ENCODE measurements at places on chromosomes 12 and 14. TPM values are rescaled to one million over a fixed set of nuclear protein-coding genes. Genes with fewer than 3 reads are reported as not detected.

The KRT6C gene
- not detected for total RNA-seq

The ZDHHC22 gene
- total RNA-seq, result 12.0 TPM

The KRT77 gene
- not detected for total RNA-seq

The WNT5B gene
- total RNA-seq, result 7.5 TPM

DNA sequence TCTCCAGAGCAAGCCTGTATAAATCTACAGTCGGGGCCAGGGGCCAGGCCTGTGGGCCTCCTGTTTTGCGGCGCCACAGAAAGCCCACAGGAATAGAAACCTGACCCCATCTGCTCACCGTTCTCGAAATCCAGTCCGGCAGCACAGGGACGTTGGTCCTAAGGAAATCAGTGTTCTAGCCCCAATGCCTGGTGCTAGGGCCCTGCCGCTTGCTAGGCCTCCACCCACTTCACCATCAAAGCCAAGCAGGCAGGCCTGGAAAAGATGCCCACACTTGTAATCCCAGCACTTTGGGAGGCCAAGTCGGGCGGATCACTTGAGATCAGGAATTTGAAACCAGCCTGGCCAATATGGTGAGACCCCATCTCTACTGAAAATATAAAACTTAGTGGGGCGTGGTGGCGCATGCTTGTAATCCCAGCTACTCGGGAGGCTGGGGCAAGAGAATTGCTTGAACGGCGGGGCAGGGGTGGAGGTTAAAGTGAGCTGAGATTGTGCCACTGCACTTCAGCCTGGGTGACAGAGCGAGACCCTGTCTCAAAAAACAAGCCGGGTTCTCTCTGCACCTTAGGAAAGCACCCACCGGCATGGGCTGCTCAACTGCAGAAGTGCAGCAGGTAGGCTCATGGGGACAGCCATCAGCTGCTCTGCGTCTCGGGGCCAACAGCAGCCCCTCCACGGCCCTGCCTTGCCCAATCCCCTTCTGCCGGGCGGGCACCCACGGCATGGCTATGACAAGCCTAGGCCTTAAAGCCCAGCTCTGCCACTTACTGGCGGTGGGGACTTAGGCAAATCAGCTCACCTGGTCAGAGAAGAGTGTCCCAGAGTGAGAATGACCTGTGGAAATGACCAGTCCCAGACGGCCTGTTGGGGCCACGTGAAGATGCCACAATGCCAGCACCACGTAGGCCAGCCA is 47.4 kb downstream of the VWF start:
- DNase-seq, result no peak
- no peak overlapping the region for H3K27ac ChIP-seq
- H3K4me1 ChIP-seq, result peaks cover 22% of the 10 kb centered on the region
- H3K27me3 ChIP-seq, result peaks cover 9% of the 10 kb centered on the region
- H3K36me3 ChIP-seq, result peaks cover 5% of the 10 kb centered on the region

DNA sequence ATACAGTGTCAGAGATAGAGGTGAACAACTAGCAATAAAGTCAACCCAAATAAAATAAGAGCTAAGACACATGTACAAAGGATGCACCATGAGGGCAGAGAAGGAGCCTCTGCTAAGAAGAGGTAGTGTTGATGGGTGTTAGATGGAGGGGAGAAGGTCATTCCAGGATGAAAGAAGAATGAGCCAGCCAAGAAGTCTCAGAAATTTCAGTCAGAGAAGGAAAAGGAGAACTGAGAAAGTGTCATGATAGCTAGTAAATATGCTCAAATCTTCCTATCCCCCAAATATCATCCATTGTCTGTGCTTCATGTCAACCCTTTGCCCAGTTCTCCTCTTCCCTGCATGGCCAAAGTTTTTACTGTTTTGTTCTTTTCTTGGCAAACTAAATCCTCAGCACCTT is 225.2 kb upstream of the BTG1 start:
- H3K36me3 ChIP-seq, result no peaks in the 10 kb centered on the region
- no peaks in the 10 kb centered on the region for H3K27me3 ChIP-seq
- H3K4me1 ChIP-seq, result no peaks in the 10 kb centered on the region
- no peak for DNase-seq

DNA sequence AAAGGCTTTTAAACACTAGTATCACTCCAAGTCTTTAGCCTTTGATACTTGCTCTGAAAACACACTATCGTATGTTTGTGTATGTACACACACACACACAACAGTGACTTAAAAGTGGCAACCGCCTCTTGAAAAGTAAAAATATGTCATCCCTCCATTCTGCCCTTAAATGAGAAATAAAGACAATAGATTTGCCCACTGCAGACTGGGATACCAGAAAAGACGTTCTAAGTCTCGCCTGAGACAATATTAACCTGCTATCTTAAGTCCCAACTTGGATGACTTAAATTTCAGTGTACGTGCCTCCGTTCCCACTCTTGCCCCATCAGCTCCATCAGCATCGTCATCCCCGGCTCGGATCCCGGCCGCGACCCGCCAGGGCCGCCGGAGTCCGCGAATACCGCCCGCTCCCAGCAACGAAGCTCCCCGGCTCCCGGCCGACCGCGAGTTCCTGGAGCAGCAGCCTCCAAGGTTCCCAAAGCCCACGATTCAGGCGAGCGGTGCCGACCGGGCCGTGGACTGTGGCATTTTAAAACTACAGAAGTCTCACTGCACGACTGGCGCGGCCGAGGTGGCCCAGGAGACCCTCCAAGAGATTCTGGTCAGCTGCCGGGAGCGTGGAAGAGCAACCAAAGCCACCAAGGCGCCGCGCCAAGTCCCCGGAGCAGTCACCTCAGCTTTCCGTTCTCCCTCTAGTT is 2.8 kb upstream of the ARID2 start:
- peak overlapping the region; percentile 99 for H3K4me3 ChIP-seq
- DNase-seq, result peak; percentile 62
- H3K27ac ChIP-seq, result peak overlapping the region; percentile 99

- no peak overlapping the region for H3K27ac ChIP-seq
- H3K27me3 ChIP-seq, result peaks cover 1% of the 10 kb centered on the region
- H3K4me3 ChIP-seq, result no peak overlapping the region
- DNase-seq, result no peak
- peaks cover 10% of the 10 kb centered on the region for H3K36me3 ChIP-seq
- H3K4me1 ChIP-seq, result peaks cover 11% of the 10 kb centered on the region
Measured at GRCh38 chr12:68743356-68743755, 2.6 kb upstream of the SLC35E3 start.

- H3K27ac ChIP-seq, result no peak overlapping the region
- peaks cover 16% of the 10 kb centered on the region for H3K27me3 ChIP-seq
- H3K4me3 ChIP-seq, result peak overlapping the region; percentile 37
- H3K36me3 ChIP-seq, result peaks cover 5% of the 10 kb centered on the region
- peaks cover 38% of the 10 kb centered on the region for H3K4me1 ChIP-seq
Measured at GRCh38 chr12:6957741-6958608, 6.8 kb downstream of the PTPN6 start.

- H3K4me3 ChIP-seq, result no peak overlapping the region
- DNase-seq, result no peak
Measured at GRCh38 chr12:76216585-76217472, 131.4 kb downstream of the BBS10 start.

DNA sequence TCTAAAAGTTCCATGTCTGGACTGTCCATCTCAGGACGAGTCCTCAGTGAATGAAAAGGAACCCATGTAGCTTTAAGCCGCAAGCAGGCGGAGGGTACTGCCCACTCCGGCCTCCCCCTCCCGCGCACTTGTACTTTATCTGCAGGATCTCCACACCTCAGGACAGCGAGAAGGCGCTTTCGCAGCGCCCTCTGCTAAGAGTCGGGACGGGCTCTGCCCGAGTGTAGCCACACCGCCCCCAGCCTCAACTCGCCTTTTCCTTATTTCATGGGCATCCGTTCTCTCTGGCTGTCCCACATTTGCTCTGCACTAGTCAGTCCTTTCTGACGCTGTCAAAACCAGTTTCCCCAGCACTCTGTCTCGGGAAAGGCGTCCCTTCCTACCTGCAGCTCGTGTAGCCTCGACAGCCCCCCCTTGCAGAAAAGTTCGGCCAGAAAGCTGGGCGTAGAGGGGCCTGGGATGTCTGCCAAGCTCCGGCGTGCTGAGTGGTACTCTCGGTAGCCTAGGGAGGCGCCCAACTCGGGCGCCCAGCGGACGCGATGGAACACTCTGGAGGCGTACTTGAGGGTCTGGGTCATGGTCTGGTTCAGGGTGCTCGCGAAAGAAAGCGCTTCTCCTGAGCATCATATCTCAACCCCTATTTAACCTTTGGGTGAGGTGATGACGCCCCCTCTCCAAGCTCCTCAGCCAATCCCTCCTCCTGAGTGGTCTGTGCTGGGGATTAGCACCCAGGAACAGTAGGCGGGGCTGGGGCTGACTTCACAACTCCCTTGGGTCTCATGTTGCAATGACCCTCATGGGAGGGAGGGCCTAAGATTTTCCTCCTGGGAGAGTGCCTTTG is at the start of gene CYP27B1:
Gene CYP27B1, minus strand, starts transcription at position 615 of the 841 bp plus-strand sequence. Its CDS starts 37 bp downstream, at position 578.
- peak within 1 kb of the TSS; percentile 65 for H3K4me3 ChIP-seq
- H3K4me1 ChIP-seq, result peaks cover 32% of the 10 kb centered on the region
- H3K36me3 ChIP-seq, result peaks cover 11% of the 10 kb centered on the region
- no peak for DNase-seq
- H3K27ac ChIP-seq, result no peak within 1 kb of the TSS
- H3K27me3 ChIP-seq, result peaks cover 34% of the 10 kb centered on the region

DNA sequence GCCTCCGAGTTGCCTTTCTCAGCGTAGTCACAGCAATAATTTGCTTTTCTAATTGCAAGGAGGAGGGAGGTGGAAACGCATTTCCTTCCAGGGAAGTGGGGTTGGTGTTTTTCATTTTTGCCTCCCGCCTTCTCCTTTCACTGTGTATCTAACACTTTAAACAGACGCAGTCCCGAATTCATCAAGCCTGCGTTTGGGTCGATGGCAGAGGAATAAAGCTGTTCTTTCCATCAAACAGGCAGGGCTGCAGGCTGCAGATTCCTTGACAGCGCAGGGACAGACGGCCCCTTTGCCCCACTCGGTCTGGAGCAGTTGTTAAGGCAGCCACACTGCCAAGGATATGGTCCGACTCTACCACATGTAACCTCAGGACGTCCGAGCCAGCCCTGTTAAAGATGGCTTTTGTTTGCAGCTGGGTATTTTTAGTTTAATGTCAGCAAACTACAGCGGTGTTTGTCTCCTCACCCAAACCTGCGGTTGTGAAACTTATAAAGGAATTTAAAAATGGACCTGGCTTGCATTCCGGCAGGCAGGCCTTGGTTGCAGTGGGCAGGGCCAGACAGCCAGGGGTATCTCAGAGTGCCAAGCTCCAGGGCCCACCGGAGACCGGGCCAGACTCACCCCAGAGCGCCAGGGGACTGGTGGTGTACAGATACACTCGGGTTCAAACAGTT is 2.1 kb downstream of the CHST11 start:
- no peak for DNase-seq
- peaks cover 2% of the 10 kb centered on the region for H3K27me3 ChIP-seq
- H3K4me1 ChIP-seq, result peaks cover 14% of the 10 kb centered on the region
- H3K4me3 ChIP-seq, result peak overlapping the region; percentile 90
- peaks cover 3% of the 10 kb centered on the region for H3K36me3 ChIP-seq

DNA sequence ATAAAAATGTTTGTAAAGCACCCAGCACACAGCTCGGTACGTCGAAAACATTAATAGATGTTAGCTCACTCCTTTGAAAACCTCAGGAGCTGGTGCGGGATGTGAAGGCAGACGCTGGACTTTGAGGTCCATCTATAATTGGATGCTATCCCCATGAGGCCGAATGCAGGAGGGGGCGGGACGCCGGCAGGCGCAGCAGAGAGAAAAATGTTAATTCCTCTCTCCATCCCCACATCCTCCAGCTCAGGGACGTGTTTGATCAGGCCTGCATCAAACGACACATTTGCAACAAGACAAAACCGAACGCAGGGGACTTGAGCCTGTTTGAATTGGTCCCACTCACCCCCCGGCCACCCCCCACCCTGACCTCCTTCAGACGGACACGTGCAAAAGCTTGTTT is 231.0 kb downstream of the RBM19 start:
- H3K4me1 ChIP-seq, result peaks cover 20% of the 10 kb centered on the region
- H3K27me3 ChIP-seq, result peaks cover 7% of the 10 kb centered on the region

- H3K36me3 ChIP-seq, result peaks cover 4% of the 10 kb centered on the region
- H3K27ac ChIP-seq, result no peak overlapping the region
- H3K4me3 ChIP-seq, result no peak overlapping the region
- peaks cover 35% of the 10 kb centered on the region for H3K4me1 ChIP-seq
- no peak for DNase-seq
- peaks cover 16% of the 10 kb centered on the region for H3K27me3 ChIP-seq
Measured at GRCh38 chr12:122887819-122888212, 8.1 kb downstream of the VPS37B start.

GRCh38 chr12:47024463-47024862 is 55.0 kb upstream of the PCED1B start:
- H3K36me3 ChIP-seq, result no peaks in the 10 kb centered on the region
- no peaks in the 10 kb centered on the region for H3K4me1 ChIP-seq
- no peak overlapping the region for H3K27ac ChIP-seq
- no peak for DNase-seq

- no peaks in the 10 kb centered on the region for H3K36me3 ChIP-seq
- no peak overlapping the region for H3K27ac ChIP-seq
- peak; percentile 18 for DNase-seq
- peaks cover 2% of the 10 kb centered on the region for H3K27me3 ChIP-seq
- peaks cover 11% of the 10 kb centered on the region for H3K4me1 ChIP-seq
Measured at GRCh38 chr14:90381999-90382451, 14.8 kb upstream of the CALM1 start.

DNA sequence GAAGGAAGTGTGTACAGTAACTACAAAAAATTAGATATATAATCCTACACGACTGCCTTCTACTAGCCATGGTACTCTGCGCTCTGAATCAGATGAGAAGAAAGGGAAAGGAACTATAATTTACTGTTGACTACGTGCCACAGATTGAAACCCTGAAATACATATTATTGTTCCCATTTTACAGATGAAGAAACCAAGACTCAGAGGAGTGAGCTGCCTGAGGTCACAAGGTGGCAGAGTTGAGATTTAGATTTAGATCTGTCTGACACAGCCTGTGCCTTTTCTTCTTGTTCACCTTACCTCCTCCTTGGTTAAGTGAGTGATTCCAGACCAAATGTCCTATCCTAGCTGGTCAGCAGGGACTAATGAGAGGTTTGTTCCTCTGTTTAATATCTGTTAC is 61.6 kb upstream of the OR4E1 start:
- H3K36me3 ChIP-seq, result no peaks in the 10 kb centered on the region
- H3K4me3 ChIP-seq, result no peak overlapping the region
- H3K4me1 ChIP-seq, result no peaks in the 10 kb centered on the region
- DNase-seq, result no peak

Measured in endothelial cell (in vitro differentiated cells).